NCI-H2227 treated with DMSO at 0.1 percent for 48 hours (cell line): ENCODE measurements at places on chromosomes 5 and 9.
A peak's percentile ranks its signal among the peaks of the same experiment; 100 is the strongest.

DNA sequence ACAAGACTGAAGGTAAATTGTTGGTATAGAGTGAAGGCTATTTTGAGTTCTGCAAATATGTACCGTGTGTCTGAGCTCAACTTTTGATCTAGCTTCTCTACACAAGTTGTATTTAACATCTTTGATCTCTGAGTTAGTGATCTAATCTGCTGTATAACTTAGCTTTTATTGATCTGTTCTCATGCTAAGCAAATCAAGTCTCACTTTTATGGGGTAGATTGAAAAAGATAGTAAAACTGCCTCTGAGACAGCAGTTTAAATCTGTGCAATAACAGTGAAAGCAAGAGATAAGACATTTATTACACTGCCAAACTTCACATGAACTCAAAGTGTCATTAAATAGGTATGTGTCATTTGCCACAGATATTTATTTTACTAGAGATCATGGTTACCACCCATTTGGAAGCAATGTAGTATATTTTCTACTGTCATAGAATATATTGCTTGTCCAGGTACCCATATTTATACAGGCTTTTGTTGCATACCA lies 477.3 kb downstream of the ISL1 start:
- DNase-seq, result no peak

- DNase-seq, result no peak
Measured at GRCh38 chr9:5719100-5719926, 90.4 kb downstream of the RIC1 start.

- no peak for DNase-seq
Measured at GRCh38 chr9:107794259-107794658, 304.7 kb upstream of the KLF4 start.

DNA sequence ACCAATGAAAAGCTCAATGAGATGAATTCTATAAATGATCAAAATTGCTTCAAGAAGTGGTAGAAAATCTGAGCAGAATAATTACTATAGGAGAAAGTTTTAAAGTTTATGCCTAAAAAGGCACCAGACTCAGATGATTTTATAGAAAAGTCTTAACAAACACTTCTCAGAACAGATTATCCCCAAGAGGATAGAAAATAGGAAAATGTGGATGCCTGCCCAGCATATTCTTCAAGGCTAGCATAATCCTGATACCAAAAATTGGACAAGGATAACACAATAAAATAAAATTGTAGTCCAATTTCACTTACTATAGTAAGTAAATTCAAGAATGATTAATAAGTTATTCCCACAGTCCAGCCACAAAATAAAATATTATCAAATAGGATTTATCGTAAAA lies 397.0 kb downstream of the NR2F1-AS1 start:
- no peak for DNase-seq

- DNase-seq, result no peak
Measured at GRCh38 chr9:89012294-89013042, 21.2 kb downstream of the S1PR3 start.

GRCh38 chr9:134966697-134967546 lies 49.2 kb upstream of the FCN1 start:
- no peak for DNase-seq

DNA sequence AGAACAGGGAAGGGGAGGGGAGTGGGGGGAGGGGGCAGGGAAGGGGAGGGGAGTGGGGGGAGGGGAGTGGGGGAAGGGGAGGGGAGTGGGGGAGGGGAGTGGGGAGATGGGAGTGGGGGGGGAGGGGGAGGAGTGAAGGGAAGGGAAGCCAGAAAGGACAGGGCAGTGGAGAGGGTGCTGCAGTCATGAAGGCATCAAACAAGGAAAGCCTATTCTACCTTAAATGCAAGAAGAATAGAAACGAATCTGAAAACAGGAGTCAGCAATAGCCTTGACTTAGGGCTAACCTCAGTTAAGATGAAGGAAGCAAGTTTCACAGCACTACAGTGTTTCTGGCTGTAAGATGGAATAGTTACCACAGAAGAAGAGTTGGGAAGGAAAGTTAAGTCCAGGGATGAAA lies 59.5 kb downstream of the CAMSAP1 start:
- no peak for DNase-seq

DNA sequence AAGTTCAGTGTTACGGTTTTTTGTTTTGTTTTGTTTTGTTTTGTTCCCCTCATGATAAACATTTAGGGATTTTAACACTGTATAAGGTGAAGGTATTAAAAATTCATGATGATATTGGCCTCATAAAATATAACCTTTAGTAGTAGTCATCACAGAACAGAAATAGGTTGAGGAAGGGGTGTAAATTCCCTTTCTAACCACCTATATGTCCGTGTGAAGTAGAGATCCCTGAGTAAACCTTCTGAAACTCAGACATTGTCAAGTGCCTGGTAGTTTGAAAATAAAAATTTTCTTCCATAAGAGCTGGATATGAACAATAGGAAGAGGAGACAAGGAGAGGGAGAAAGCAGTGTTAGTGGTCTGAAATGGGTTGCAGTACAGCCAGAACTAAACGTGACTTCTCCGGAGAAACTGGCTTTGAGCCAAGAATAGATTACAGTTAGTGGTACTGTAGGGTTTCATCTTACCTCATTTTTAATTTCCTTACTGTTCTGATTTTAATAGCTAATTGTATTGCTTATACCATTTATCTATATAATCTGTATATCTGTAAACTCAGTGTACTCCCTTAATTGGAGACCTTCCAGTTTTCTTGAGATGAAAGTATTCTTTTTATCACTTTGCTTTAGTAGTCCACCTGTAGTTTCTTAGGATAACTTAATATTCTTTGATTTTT lies 18.3 kb downstream of the UGCG start:
- peak; percentile 33 for DNase-seq

GRCh38 chr9:109316207-109316640 lies 4.6 kb downstream of the EPB41L4B start:
- DNase-seq, result peak; percentile 47

GRCh38 chr5:7186818-7187217 lies 209.1 kb upstream of the ADCY2 start:
- no peak for DNase-seq

DNA sequence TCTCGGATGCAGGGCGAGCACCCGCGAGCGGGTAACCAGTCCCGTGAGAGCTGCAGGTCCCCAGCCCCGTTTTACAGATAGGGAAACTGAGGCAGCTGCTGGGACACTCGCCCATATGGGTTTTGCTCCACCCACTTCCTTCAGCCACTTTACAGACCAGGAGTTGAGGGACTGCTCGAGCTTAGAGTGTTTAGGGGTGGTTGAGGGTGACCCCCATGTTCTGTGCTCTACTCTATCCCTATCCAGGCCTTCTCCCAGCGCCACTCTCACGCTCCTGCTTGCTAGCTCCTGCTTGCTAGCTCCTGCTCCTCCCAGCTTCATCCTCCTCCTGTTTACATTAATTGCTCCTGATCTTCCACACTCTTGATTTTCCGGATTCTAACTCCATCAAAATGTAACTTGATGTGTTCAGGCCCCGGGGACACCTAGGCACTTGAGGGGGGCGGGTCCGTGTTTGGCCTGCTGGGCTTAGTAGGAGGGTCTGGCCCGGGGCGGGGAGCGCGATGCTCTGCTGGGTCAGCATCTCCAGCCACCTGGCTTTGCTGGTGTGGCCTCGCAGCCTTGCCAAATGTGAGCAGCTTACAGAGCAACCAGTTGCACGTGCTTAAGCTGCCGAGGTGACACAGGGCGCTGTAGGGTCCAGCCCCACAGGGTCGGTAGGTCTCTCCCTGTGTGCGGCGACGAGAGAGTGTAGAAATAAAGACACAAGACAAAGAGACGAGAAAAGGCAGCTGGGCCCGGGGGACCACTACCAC lies 1.5 kb upstream of the PTGES2 start:
- no peak for DNase-seq

DNA sequence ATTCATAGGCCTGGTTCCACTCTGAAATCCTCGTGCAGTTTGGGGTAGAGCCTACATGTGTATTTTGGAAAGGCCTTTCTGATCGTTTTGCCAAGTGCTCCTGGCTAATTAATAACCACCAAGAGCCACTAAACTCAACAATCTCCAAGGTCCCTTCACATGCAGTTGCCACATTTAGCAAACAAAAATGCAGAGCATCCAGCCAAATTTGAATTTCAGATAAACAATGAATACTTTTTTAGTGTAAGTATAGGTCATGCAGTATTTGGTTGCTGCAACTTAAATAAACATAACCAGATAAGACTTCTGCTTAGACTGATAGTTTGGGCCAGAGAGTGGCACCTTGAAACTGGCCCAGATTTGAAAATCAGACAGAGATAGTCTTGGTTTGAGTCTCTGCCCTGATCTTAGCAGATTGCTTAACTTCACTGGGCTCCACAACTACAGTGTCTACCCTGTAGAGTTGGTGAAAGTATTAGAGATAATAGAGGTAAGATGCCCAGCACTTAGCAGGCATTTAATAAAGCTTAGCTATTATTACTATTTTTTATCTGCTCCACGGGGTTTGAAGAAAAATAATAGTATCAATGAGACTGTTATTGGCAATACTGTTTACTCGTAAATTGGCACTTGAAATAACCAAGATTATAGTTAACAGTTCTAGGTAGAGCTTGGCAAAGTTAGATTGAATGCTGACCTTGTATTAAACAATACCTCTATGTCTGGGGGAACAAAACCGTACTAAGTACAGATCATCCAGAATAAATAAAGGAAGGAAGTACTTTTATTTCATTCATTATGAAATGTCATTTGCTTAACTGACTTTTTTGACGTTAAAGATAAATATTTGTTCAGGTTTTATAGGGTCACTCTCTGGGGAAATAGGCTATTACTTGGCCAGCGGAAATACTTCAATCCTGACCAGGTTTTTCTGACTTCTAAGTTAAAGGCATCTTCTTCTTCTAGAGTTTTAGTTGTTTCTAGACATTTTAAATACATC lies 274.8 kb downstream of the DOCK8 start:
- no peak for DNase-seq

DNA sequence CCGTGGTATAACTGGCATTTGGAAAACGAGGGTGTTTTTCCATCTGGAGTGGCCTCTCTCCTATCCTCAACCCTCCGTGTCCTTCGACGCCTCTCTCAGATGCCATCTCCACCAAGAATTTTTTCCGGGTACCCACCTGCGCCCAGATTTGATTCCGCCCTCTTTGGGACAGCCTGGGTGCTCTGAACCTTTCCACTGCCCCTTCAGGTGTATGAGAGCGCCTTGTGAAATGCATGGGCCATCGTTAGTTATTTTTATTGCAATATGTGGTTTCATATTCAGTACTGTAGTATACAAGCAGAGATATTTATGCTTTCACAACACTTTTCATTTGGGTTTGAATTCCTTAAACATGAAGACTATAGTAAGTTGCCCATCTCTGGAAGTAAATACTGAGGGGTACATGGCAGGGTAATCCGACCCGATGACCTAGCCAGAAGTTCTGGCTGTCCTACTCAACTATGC lies 78.2 kb upstream of the IFNE start:
- DNase-seq, result no peak

DNA sequence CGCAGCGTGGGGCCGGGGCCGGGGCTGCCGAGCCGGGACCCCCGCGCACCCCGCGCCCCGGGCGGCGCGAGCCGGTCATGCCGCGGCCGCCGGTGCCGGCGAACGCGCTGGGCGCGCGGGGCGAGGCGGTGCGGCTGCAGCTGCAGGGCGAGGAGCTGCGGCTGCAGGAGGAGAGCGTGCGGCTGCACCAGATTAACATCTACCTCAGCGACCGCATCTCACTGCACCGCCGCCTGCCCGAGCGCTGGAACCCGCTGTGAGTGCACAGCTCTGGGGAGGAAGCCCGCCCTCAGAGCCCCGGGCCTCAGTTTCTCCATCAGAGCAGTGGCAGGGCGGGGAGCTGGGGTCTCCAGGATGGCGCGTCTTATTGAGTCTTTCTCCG lies 335 bp downstream of the GALNT12 start:
- DNase-seq, result no peak

DNA sequence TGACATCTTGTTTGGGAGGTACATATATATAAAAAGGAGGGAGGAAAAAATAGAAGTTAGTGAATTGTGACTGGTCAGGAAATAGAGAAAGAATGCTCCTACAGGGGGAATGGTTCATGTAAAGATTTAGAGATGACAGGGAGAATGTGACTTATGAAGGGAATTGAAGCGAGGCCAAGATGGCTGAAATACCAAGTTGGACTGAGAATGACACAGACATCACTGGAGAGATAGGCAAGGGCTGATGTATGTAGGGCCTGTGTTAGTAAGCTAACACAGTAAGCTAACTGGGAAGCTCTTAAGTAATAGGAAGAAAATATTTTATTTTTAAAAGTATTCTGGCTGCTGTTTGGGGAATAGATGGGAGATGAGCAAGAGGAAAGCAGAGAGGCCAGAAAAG lies 286.3 kb downstream of the NNT start:
- no peak for DNase-seq

DNA sequence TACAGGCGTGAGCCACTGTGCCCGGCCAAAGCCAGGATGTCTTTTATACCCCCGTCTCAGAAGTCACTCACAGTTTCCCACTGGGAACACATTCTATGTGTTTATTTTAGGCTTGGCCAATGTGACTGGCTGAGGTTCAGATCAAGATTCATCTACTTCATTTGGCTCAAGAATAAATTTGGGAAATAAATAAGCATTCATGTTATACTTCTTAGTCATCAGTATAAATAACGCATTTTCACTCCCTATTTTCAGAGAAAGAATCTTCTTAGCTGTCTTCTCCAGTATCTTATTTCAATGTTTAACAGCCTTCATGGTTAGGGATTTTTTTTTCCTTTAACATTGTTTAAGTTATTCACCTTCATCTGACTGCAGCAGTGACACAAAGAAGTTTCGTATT lies 11.8 kb downstream of the S100Z start:
- no peak for DNase-seq
